ENCODE measurements at places on chromosomes 2 and 18. TPM values are rescaled to one million over a fixed set of nuclear protein-coding genes. Genes with fewer than 3 reads are reported as not detected.

The SH3BP4 gene
- 35.6 TPM for total RNA-seq

The CD8B gene
- total RNA-seq: not detected

The TEKT4 gene
- not detected for total RNA-seq

The FKBP1B gene
- total RNA-seq: 6.8 TPM

The SRD5A2 gene
- not detected for total RNA-seq

The CCDC102B gene
- 64.7 TPM for total RNA-seq

The RAB6C gene
- total RNA-seq: not detected

The OR6B2 gene
- not detected for total RNA-seq

The ALKAL2 gene
- not detected for total RNA-seq

The ABCG8 gene
- not detected for total RNA-seq

The NLRC4 gene
- total RNA-seq: 0.03 TPM

The CNGA3 gene
- not detected for total RNA-seq

The HOXD9 gene
- not detected for total RNA-seq

The CFAP210 gene
- total RNA-seq: not detected

Data from smooth muscle cell of the pulmonary artery (primary cell).